ENCODE measurements at places on chromosomes 6 and 20.

GRCh38 chr6:34457742-34458735 is 7.8 kb upstream of the PACSIN1 start:
- DNase-seq, result no peak

DNA sequence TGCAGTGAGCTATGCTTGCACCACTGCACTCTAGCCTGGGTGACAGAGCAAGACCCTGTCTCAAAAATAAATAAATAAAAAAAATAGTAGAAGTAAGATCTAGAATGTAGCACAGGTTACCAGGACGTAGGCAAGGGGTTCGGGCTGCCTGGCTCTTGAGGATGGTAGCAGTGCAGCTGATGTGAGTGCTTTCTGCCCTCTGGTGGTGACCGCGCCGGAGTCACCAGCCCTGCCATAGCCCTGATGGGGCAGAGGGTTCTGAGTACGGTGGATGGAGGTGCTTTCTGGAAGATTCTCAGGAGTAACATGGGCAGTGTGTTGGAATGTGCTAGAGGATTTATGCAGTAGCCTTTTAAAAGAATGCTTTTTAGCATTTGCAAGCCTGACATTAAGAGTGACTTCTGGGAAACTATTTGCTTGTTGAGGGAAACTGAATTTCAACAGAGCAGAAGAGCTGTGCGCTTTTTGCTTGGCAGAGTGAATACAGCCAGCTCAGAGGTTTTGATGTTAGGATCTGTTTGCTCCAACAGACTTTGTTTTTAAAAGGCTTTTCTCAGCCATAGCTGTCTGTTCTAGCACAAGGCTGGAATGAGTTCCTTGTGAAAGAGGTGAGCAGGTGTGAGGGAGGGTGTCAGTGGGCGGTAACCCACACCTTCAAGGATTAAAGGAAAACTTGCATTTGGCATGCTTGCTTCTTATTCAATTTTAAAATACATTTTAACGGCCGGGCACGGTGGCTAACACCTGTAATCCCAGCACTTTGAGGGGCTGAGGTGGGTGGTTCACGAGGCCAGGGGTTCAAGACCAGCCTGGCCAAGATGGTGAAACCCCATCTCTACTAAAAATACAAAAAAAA is 65.9 kb downstream of the PTPN1 start:
- DNase-seq, result peak; percentile 59

DNA sequence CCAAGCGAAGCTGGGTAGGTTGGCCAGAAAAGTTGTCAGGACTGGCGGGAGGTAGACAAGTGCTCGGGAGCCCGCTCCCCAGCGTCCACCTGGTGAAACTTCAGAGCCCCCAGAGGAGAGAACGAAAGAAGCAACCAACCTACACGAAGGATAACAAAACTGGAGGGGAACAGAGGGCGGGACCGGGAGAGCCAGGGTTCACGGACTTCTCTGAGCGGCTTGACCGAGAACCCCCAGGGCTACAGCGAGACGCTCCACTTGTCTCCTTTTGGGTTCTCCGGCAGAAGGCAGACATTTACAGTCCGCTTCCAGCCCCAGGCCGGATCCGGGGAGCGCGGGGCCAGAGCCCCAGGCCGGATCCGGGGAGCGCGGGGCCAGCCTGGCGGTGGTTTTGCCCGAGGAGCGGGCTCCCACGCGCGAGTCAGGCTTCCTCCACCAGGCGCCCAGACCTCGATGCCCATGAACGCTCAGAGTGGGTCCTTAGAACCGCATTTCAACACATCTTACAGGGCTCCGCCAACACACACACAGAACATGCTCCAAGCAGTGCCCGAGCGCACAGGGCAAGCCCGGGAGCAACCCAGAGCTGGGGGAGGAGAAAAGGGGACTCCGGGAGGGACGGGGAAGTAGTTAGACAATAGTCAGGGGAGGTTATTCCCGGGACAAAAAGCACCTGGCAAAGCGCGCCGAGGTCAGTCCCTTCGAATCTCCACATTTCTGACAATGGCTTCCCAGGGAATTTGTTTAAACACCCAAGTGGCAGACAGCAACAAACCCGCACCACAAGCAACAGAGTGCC is 1.1 kb downstream of the PTPRK start:
- peak; percentile 29 for DNase-seq

DNA sequence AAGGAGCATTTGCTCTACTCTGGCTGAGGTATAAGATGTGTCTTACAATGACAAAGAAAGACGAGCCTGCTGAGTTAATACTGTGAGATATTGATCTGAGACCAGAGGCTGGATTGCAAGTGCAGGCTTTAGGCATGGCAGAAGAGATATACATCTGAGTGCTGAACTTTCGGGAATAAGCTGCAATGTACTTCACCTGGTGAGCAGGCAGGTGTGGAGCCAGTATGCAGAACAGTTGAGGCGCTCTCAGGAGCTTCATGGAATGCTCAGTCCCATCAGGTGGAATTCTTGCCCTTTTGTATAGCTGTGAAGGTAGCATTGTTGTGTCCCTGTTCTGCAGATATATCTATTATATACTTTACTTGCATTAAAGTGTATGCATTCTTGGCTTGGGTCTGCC is 179.3 kb upstream of the RIMS1 start:
- DNase-seq, result no peak

- no peak for DNase-seq
Measured at GRCh38 chr6:39426073-39426456, 103.6 kb upstream of the KCNK16 start.

GRCh38 chr20:62780696-62781095 is 15.6 kb upstream of the MRGBP start:
- no peak for DNase-seq

DNA sequence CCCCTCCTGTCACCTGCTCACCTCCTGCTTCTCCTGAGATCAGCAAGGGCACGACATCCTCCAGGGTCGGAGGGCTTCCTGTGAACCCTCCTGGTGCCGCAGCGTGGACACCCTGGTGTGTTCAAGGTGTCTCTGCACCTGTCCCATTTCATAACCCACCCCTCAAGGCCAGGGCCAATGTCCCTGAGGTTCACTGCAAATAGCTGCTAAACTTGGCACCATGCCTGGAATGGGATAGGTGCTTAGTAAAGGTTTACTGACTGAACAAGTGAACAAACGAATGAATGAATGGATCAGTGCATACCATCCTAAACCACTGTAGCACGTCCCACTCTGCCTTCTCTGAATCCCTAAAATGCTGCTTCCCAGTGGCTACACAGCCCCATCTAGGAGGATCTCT is 35.0 kb downstream of the SIRPA start:
- no peak for DNase-seq

DNA sequence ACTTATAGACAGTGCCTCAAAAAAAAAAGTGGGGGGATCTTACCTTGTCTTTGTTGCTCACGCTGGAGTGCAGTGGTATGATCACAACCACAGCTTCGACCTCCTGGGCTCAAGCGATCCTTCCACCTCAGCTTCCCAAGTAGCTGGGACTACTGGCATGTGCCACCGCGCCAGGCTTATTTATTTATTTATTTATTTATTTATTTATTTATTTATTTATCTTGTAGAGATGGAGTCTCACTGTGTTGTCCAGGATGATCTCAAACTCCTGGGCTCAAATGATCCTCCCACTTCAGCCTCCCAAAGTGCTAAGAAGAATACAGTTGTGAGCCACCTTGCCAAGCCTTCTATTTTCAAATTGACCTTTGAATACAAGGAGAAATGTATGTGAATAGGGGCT is 553.0 kb upstream of the BTBD3 start:
- no peak for DNase-seq

GRCh38 chr20:49983123-49983847 is 505 bp downstream of the SNAI1 start:
- no peak for DNase-seq

Measured in DMS79 treated with DMSO at 0.1 percent for 48 hours (cell line).